Uterus (tissue), 4 donors: ENCODE measurements at places on chromosomes 5 and 9.
A peak's percentile ranks its signal among the peaks of the same experiment; 100 is the strongest.

DNA sequence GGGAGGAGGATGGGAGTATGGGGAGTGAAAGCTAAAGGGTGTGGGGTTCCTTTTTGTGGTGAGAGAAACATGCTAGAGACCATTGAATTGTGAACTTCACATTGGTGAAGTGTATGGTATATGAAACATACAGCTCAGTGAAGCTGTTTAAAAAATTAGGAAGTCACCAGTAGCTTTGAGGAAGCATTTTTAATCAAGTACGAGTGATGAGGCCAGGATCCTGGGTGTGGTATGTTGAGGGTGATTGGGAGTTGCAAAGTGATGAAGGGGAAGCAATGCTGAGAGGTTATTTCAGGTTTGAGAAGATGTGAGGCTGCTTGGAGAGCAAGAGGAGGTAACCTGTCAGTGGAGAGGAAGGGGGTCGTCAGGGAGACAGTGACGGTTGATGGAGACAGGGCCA lies 22.7 kb upstream of the CLK4 start:
- DNase-seq = no peak

DNA sequence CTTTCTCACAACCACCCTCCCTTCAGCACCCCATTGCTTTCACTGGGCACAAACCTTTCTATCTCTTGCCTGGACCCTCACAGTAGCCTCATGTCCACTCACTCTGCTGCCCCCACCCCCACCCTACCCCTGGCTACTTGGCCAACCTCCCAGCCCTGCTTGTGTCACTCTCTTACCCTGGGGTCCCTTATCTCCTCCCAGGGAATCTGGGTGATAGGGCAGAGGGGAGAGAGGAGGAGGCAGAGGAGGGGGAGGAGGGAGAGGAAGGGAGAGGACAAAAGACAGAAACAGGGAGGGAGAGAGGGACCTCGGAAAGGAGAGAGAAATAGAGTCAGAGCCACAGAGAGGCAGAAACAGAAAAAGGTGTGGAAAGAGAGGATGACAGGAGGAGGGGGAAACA lies 25.0 kb upstream of the KIF12 start:
- DNase-seq = no peak

DNA sequence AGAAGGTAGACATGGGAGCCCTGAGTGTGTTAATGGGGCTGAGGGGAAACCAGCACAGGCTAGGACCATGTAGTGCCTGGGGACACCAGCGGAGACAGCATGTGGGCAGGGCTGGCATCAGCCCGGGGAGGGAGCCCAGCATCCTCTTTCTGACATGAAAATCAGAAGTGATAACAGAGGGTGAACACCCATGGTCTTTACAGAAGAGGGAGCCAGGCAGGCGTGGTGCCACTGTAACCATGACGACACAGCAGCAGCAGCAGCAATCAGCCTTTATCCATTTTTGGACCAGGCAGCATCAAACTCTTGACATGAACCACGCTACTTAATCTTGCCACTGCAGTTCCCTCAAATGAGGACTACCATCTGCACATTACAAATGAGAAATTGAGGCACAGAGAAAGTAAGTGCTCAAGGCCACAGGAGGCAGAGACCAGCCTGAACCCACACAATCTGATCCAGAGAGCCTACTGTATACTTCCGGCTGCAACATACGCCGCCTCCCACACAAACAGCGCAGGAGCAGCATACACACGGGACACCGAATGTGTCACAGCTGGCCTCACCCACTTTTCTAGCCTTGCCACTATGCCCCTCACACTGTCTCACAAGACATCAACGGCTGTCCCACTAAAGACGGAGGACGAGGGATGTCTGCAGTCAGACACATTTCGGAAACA lies 23.8 kb downstream of the CAMSAP1 start:
- no peak for DNase-seq

DNA sequence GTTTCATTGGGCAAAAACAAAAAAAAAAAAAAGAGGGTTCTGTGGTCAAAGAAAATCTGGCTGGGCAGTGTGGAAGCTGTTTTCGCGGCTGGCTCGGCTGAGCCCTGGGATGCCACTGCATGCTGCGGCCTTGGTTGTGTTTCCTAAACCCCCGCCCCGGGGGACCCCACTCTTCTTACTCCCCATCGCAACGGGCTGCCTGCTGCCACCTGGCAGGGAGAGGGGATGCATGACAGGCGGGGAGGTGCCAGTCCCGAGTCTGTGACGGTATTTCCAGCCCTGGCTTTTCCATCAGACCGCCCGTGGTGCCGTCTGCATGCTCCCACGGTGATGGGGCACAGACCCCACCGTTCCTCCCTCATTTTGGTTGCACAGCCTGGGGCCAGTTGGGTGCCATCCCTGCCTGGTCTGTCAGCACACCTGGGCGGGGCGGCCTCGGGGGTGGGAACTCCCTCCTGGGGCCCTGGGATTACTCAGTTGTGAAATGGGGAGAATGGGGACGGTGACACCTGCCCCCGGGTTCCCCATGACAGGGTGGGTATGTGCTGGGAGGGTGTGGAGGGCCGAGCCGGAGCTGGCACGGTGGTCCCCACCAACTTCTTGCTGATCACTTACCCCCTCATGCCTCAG lies 101.0 kb downstream of the RXRA start:
- DNase-seq = no peak

- no peak for DNase-seq
These were observed 42.9 kb downstream of the SHC3 start for GRCh38 chr9:89135591-89136166.

DNA sequence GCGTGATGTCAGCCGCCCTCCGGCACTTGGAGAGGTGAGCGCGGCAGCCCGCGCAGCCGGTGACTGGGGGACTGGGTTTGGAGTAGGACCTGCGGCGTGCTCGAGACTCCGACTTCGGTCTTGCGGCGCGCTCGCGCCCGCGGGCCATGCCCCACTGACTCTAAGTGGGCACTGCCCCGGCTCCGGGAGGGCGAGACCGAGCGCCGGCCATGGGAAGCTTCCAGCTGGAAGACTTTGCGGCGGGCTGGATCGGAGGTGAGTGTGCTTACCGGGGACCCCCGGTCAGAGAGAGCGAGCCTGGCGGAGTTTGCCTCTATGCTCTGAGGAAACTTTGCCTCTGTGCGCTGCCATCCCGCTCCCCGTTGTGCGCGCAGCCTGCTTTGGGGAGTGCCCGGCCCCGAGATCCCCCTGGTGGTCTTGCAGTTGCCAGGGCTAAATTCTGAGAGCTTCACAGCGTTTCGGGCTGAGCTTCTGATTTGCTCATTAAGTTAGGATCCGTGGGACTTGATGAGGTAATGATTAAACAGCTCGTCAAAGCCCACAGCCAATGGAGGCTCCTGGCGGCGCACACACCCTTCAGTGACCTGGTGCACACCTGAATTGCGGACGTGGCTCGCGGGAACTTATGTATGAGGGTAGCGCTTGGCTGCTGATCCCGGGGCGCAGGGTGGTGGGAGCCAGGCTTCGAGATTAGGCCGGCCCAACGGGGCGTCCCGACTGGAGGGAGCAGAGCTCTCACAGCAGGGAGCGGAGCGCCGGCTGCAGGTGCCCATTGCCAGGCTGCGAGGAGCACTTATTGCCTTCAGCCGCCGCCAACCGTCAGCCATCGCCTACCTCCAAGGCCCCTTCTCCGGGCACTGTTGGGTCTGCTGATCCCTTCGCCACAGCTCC lies at the start of gene SLC25A48:
Gene SLC25A48, plus strand, starts transcription at position 25 of the 891 bp plus-strand sequence. Its CDS starts 185 bp downstream, at position 210.
- DNase-seq = no peak

DNA sequence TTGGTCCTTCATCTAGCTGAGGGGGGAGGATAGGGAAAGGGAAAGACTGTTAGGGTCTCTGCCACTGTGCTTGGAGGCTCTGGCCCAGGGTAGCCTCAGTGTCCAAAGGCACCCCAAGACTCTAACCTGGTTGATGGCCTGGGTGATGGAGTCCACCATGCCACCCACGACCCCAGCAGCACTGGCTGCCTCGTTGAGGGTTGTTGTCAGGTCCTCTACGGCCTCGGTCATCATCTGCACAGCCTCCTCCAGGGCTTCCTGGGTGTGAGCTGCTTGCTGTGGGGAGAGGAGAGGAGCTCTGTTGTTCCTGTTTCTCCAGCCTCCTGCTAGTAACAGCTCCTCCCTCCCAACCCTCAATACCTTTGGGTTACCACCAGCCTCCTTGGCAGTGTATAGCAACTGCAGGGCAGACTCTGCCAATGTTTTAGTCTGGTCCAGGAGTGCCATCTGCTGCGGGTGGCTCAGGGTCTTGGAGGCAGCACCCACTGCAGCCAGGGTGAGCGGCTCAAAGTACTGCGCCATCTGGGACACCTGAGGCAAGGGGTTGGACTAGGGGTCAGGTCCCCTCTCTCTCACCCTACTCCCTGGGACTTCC lies 16.2 kb upstream of the TPM2 start:
- DNase-seq = no peak

- no peak for DNase-seq
These were observed 34.4 kb downstream of the KIF2A start for GRCh38 chr5:62340392-62340791.

DNA sequence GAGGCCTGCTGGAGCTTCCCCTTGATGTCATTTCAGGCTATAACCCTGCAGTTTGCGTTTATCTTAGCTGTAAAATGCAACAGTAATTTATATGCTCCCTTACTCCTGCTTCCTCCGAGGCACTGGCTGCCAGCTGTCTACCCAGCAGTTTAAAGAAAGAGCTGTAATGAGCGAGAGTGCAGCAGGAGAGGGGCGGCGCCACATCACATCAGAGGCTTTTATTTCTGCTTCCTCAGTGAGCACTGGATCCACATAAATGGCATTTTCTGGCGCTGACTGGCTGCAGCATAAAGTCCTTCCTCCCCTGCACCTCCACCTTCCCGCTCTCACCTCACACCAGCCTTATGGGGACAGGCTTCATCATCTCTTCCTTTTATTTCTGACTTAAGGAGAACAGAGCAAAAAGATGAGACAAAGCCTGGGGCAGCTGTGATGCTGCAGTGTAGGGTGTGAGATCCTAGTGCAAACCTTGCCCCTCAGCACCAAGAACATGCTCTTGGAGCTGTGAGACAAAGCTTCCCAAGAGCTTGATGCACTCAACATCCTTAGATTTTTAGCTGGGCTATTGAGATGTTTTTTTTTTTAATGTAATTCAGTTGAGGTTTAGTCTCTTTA lies 829.6 kb upstream of the ZNF608 start:
- DNase-seq = peak; percentile 23

GRCh38 chr5:140574165-140574564 lies 9.5 kb downstream of the SLC35A4 start:
- no peak for DNase-seq

- no peak for DNase-seq
These were observed 7.8 kb upstream of the HSPA9 start for GRCh38 chr5:138582959-138583358.

GRCh38 chr9:95771556-95772246 lies 103.8 kb upstream of the ERCC6L2 start:
- peak; percentile 30 for DNase-seq

- no peak for DNase-seq
These were observed 27.1 kb downstream of the NKD2 start for GRCh38 chr5:1035421-1036405.

DNA sequence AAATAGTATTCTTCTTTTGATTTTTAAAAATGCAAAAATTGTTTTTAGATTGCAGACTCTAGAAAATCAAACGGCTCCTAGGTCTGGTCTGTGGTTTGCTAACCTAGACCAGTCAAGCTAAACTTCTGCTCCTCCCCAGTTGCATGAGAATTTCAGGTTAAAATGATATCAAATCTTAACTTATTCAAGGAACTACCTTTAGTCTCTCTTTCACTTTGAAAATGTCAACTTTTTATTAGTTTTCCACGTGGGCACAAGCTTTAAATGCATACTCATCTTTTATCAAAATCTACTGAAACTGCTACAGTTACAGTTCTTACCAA lies 8.8 kb downstream of the CAMK4 start:
- no peak for DNase-seq

DNA sequence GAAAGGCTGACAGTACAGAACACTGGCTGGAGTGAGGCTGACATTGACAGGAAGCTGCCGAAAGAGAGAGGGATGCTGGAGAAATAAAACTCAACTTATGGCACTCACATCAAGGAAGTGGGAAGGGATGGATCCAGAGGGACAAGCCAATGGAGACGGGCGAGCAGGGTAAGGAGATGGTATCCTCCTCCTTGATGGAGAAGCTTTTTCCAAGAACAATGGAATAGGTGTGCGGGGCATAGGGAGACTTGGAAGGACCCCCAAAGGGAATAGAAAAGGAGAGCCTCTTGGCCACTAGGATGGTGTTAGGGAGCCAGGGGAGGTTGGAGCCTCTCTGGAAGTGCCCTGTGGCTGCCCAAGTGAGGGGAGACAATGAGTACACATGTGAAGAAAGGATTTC lies 58.4 kb upstream of the GRHPR start:
- no peak for DNase-seq

DNA sequence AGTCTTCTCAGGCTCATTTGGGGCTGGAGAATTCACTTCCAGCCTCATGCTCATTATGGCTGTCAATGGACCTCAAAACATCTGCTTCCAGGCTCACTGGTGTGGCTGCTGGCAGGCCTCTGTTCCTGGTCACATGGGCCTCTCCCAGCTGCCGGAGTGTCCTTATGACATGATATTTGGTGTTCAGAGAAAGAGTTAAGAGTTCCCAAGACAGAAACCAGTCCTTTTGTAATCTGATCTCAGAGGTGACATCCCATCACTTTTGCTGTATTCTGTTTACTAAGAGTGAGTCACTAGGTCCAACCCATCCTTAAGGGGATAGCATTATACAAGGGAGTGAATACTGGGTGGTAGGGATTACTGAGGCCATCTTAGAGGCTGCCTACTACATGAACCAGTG lies 104.6 kb downstream of the CACNA1B start:
- no peak for DNase-seq

GRCh38 chr9:98538626-98539031 lies 170.1 kb downstream of the GABBR2 start:
- DNase-seq = no peak

DNA sequence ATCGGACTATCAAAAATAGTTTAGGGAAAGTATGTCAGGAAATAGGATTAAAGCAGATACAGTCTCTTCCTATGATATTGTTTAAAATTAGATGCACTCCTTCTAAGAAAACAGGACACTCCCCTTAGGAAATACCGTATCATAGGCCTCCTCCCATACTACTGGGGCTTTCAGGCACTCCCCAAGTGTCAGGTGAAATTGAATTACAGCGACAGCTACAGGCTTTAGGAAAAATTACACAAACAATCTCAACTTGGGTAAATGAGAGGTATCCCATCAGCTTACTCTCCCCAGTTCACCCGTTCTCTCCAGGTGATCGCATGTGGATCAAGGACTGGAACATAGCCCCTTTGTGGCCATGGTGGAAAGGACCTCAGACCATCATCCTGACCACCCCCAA lies 110.4 kb upstream of the EPB41L4A start:
- no peak for DNase-seq

DNA sequence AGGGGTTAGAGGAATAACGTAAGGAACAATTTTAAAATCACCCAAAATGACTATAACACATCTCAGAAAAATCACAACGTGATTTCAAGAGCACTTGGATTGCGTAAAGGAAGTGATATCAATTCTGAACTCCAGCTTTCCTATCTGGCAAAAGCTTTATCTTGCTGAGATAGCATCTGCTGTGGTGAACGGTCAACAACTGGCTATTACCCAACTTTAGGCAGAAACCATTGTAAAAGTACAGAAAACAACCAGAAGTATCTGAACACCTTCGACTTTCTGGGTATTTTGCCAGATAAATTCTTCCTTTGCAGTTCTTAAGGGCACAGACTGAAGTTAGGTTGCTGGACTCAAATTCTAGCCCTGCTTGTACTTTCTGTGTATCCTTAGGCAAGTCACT lies 9.2 kb downstream of the ABLIM3 start:
- DNase-seq = no peak

- DNase-seq = peak; percentile 54
These were observed 724 bp downstream of the PRRC2B start for GRCh38 chr9:131394464-131395156.
